ENCODE measurements at places on chromosomes 12 and 14.

- no peak for DNase-seq
Observed at GRCh38 chr12:90020014-90020413, 311.4 kb upstream of the ATP2B1 start.

DNA sequence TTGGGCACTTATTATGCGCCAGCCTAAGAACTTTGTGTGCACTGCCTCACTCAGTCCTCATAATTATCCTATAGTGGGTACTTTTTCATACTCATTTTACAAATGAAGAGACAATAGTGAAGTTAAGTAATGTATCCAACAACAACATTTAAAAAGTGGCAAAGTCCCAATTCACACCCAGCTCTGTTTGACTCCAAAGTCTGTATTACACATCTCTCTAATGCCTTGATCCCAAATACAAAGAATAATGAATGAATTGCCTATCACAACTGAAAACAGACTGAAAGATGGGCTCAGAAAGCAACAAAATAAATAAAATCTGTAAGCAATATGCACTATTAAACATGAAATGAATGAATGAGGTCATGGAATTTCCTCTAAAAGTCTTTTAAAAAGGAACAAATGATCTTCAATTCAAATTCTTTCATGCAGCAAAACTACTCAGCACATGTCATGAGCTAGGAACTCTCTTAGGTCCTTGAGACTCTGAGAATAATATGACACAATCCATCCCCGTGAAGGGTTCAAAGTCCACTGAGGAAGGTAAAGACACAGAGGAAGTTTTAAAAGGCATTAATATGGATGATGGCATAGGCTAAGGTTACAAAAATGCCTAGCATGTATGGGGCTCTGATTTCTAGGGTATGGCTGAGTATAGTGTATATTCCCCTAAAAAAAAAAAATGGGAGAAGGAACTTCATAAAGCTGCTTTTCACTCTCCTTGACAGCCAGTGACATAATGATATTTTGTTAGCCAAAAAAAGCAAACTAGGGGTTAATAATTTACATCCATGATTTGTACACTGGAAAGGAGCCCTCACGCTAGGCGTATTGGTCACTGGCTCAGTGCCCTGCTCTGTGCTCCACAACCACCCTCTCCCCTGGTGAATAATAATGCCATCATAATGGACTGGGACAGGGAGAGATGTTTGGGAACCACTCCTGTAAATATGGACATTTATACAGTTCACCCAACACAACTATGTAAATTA lies 103.4 kb downstream of the SLC2A13 start:
- DNase-seq: no peak

DNA sequence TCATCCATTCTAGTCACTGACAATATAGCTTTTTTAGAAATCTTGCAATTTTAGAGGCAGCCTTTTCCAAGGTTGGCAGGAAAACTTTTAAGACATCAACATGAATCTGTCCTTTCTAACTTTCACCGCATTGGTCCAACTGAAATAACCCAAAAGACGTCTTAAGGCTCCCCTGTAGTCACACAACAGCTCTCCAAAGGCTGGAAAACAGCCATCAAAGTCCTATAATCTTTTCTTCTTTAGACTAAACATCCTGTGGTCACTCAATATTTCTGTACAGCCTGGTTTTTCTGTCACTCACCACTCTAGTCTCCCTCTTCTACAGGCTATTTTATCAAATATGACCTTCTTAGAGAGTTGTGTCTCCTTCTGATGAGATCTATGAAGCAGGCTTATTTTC lies 4.5 kb upstream of the PTPRB start:
- no peak for DNase-seq

GRCh38 chr14:68817506-68818212 lies 24.8 kb upstream of the ZFP36L1 start:
- no peak for DNase-seq

GRCh38 chr14:90508536-90509254 lies 111.9 kb downstream of the CALM1 start:
- DNase-seq: no peak

- no peak for DNase-seq
Observed at GRCh38 chr14:20262642-20263128, 23.6 kb downstream of the OR11H4 start.

DNA sequence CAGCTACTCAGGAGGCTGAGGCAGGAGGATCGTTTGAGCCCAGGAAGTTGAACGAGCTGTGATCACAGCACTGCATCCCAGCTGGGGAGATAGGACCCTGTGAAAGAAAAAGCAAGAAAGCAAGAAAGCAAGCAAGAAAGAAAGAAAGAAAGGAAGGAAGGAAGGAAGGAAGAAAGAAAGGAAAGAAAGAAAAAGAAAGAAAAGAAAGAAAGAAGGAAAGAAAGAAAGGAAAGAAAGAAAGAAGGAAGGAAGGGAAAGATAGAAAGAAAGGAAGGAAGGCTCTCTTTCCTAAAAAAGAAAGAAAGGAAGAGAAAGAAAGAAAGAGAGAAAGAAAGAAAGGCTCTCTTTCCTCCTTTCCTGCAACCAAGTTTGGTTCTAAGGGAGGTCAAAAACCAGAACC lies 380.3 kb downstream of the PCNX1 start:
- DNase-seq: no peak

GRCh38 chr12:106974511-106974910 lies 12.4 kb downstream of the MTERF2 start:
- no peak for DNase-seq

Data from stimulated activated CD4-positive, alpha-beta T cell treated with anti-CD3 and anti-CD28 coated beads, Interleukin-1b, Interleukin-23, amount 100 ng/mL, for 1 hour (primary cell).